BJ (cell line): ENCODE measurements at places on chromosomes 3 and 15.

GRCh38 chr3:30253832-30254231, 352.6 kb upstream of the TGFBR2 start:
- no peak for DNase-seq

DNA sequence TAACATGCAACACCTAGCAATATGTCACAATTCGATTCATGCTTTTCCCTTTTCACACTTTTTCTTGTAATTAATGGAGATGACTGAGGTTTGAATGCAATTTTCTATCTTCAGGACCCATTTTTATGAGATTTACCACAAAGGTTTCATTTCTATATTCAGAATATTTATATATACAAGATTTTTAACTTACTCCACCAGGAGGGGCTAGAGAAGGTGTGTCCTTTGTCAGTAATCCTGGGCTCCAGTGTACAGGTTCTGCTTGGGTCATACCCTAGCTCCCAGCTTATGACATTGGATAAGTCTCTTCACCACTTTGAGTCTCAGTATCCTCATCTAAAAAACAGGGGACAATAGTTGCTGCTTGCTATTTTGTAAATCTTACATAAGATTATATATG, 95.7 kb upstream of the SLC24A5 start:
- no peak for DNase-seq

GRCh38 chr3:55579496-55579895, 92.4 kb upstream of the WNT5A start:
- no peak for DNase-seq

DNA sequence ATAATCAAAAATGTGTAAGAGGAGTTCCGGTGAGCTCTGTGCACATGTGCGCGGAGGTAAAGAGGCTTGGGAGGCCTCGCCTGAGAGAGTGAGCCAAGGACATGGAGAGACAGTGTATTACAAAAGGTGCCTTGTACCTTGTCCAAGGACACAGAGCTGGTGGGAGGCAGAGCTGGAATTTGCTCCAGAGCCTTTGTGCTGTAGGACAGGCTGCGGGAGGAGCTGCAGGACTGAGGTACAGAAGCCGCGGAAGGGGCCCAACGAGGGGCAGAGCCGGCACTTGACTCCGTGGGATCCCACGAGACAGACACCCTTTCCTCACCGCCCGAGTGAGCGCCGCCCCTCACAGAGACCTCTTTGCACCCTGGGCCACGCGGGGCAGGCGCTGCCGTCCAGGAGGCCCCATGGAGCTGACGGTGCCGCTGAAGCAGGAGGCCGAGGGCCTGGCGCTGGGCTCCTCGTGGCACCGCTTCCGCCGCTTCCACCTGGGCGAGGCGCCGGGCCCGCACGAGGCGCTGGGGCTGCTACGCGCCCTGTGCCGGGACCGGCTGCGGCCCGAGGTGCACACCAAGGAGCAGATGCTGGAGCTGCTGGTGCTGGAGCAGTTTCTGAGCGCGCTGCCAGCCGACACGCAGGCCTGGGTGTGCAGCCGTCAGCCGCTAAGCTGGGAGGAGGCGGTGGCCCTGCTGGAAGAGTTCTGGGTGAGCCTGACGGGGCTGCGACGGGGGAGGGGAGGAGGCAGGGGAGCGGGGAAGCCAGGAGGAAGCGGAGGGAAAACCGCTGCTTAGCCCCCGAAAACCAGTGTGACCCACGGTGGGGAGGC, 68.7 kb downstream of the SLTM start:
- DNase-seq: no peak

DNA sequence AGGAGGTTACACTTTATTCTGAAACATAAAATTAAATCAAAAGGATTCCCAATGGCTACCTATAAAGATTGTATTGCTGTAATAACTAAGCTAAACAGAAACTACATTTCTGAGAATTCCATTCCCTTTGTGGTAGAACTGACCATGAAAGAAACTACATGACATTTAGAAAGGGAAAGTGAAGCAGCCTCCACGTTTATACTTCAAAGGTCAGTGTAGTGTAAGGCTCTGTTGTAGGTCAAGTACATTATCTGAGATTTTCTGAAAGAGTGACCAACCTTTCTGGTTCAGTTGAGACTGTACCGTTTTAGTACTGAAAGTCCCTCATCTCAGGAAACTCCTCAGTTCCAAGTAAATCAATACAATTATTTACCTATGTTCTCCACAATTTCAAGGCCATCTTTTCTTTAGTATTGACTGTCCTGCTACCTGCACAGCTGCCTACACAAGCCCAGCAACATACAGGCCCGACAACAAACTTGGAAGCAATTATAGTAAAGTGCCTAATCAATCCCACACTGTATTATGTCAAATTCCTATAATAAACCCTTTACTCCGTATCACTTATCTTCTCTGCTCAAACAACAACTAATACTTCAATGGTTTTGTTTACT, 343.0 kb downstream of the PLOD2 start:
- DNase-seq: no peak

DNA sequence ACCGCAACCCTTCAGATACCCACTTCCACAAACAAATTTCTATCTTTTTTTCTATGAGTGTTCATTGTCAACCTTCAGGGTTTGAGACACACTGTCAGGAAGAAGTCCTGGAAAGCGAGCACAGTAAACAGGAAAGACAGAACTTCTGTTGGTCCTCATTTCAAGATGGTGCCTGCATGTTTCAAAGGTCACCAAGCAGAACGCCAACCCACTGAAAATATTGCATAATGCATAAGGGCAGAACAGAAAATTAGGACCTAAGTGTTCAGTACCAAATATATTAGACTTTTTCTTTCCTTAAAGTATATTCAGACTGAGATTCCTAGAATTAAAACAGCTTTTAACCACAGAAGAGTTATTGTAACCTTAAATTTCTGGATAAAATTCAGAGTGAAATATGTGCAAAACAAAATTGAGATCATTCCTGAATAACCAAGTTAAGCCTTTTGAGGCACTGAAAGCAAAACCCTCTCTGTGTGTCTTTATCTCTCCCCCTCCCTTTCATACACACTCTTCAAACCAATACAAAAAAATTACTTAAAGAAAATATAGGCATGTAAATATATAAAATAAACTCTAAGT, 387.8 kb upstream of the THBS1 start:
- no peak for DNase-seq

- DNase-seq: no peak
Measured at GRCh38 chr15:70133781-70134421, 36.2 kb upstream of the TLE3 start.

- no peak for DNase-seq
Measured at GRCh38 chr15:79562899-79563298, 130.8 kb downstream of the MINAR1 start.

- DNase-seq: no peak
Measured at GRCh38 chr15:57662802-57663201, 43.7 kb upstream of the POLR2M start.

DNA sequence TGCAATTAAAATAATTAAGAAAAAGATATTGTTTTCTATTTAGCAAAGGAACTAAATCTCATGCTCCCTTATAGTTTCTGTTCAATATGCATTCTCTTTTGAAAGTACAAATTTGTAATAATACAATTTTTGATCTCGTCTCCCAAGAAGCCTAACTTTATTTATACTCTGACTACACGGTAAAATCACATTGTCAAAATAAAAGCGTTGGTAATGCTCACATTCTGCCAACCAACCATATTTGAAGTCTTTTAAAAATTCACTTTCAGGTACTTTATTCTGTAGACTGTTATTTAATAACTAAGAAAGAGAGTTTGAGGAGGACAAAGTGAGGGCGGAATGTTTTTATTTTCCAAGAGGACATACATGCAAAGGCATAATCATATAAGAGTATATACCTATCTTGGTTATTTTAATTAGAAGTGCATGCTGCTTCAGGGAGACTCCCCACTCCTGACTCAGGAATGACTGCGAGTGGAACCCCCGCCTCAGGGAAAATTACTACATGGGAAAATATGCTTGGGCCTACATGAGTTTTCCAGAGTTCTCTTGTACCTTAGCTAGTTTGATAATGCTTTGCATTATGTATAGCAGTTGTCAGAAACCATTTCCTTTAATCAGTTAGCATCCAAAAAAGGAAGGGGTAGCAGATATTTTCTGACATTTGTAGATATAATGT, 19.3 kb downstream of the MBNL1 start:
- no peak for DNase-seq

DNA sequence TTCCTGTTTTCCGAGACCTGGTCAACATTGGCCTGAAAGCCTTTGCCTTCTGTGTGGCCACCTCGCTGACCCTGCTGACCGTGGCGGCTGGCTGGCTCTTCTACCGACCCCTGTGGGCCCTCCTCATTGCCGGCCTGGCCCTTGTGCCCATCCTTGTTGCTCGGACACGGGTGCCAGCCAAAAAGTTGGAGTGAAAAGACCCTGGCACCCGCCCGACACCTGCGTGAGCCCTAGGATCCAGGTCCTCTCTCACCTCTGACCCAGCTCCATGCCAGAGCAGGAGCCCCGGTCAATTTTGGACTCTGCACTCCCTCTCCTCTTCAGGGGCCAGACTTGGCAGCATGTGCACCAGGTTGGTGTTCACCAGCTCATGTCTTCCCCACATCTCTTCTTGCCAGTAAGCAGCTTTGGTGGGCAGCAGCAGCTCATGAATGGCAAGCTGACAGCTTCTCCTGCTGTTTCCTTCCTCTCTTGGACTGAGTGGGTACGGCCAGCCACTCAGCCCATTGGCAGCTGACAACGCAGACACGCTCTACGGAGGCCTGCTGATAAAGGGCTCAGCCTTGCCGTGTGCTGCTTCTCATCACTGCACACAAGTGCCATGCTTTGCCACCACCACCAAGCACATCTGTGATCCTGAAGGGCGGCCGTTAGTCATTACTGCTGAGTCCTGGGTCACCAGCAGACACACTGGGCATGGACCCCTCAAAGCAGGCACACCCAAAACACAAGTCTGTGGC, 16.9 kb downstream of the TMEM43 start:
- no peak for DNase-seq
